ENCODE measurements at places on chromosomes 4 and X. TPM values are rescaled to one million over a fixed set of nuclear protein-coding genes. Genes with fewer than 3 reads are reported as not detected.

The WDR17 gene
- 0.50 TPM for total RNA-seq

The CT83 gene
- total RNA-seq: not detected

The CCDC110 gene
- 3.7 TPM for total RNA-seq

The KLHL13 gene
- total RNA-seq: 0.45 TPM

The ODAM gene
- total RNA-seq: not detected

The IGFBP7 gene
- total RNA-seq: 3,991 TPM

The VCX gene
- total RNA-seq: not detected

The MAGEA12 gene
- not detected for total RNA-seq

The MAP7D2 gene
- total RNA-seq: 0.28 TPM

The MAGEA2B gene
- not detected for total RNA-seq

The NSUN7 gene
- 2.4 TPM for total RNA-seq

The GRID2 gene
- not detected for total RNA-seq

The ASB11 gene
- not detected for total RNA-seq

The ETFDH gene
- total RNA-seq: 23.0 TPM

The RIBC1 gene
- total RNA-seq: 0.99 TPM

The ADAMTS3 gene
- 3.0 TPM for total RNA-seq
